Psoas muscle (tissue), 8 donors: ENCODE measurements at places on chromosomes 7 and 10. TPM values are rescaled to one million over a fixed set of nuclear protein-coding genes. Genes with fewer than 3 reads are reported as not detected.

Gene ADGRA1
- total RNA-seq, result 0.84 TPM

Gene AP4M1
- total RNA-seq, result 12.9 TPM

Gene BEND7
- total RNA-seq, result 25.3 TPM

Gene GPR26
- not detected for total RNA-seq

Gene PON3
- 0.50 TPM for total RNA-seq

Gene CALHM3
- not detected for total RNA-seq

Gene CPA1
- 0.52 TPM for total RNA-seq

Gene MMD2
- total RNA-seq, result not detected

Gene CPXM2
- total RNA-seq, result 5.2 TPM

Gene RADIL
- total RNA-seq, result 3.7 TPM

Gene PLCE1
- total RNA-seq, result 2.8 TPM

Gene IL6
- not detected for total RNA-seq

Gene SLC16A9
- 0.84 TPM for total RNA-seq

Gene DDIT4
- 88.2 TPM for total RNA-seq

Gene PCLO
- 0.46 TPM for total RNA-seq

Gene PDE6C
- not detected for total RNA-seq

Gene STOX1
- total RNA-seq, result 2.4 TPM

Gene ZNF239
- total RNA-seq, result 4.5 TPM

Gene RARRES2
- 17.9 TPM for total RNA-seq

Gene MNX1
- total RNA-seq, result not detected

Gene NKX2-3
- total RNA-seq, result not detected

Gene CWF19L1
- total RNA-seq, result 9.7 TPM

Gene FZD1
- 1.9 TPM for total RNA-seq

Gene AKR1C8
- not detected for total RNA-seq

Gene GRM3
- not detected for total RNA-seq

Gene RNF32
- not detected for total RNA-seq

Gene ICA1
- 2.3 TPM for total RNA-seq

Gene CBLL1
- total RNA-seq, result 32.6 TPM

Gene COL17A1
- total RNA-seq, result not detected

Gene ACADSB
- 50.1 TPM for total RNA-seq

Gene SLC26A3
- total RNA-seq, result not detected

Gene NODAL
- not detected for total RNA-seq

Gene TRIM50
- total RNA-seq, result 0.32 TPM

Gene TMEM178B
- total RNA-seq, result 3.1 TPM

Gene GHRHR
- total RNA-seq, result not detected

Gene HOXA2
- total RNA-seq, result 0.17 TPM

Gene FAM25C
- total RNA-seq, result not detected

Gene HECW1
- 0.93 TPM for total RNA-seq

Gene LIPM
- not detected for total RNA-seq

Gene AKR1C2
- total RNA-seq, result 982 TPM

Gene PLPP4
- total RNA-seq, result not detected

Gene CLDN4
- 0.16 TPM for total RNA-seq

Gene STEAP1
- total RNA-seq, result 1.1 TPM
